Stimulated activated CD8-positive, alpha-beta memory T cell treated with anti-CD3 and anti-CD28 coated beads, Interleukin-15, amount 100 ng/mL, for 4 hours (primary cell): ENCODE measurements at places on chromosomes 6 and 20.

GRCh38 chr20:62501801-62502495 is 26.2 kb upstream of the GATA5 start:
- peak; percentile 65 for DNase-seq

DNA sequence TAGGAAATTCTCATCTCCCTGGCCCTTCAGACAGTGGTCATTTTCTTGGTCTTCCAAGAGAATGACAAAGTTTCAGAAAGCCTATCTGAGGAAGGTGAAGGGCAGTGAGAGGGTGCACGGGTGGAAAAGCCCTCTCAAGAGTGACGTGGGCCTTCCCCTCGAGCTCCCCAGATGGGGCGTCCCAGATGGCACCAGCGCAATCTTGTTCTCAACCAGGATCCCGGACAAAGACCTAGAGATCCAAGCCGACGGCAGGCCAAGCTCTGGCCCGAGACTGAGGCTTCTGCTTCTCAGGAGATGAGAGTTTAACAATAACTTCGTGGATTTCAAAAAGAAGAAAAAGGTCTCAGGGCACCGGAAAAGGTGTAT is 797 bp upstream of the ZNF133 start:
- no peak for DNase-seq

GRCh38 chr6:131362070-131362469 is 211.0 kb upstream of the ARG1 start:
- DNase-seq, result no peak

DNA sequence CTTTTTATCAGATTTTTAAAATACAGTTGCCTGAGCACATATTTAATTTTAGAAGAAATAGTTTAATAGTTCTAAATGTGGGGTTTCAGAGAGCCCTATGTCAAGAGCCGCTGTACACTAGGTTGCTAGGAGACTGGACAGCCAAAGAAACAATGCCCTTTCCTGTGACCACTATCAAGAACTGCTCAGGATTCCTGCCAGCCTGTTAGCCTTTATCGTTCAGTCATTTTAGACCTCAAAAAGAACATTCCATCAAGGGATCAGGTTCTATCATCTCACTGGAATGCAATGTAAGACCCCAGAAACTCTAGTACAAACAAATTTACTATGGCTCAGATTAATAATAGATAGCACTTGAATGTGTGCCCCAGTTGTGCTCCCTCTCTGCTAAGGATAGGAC is 181.2 kb upstream of the CCN2 start:
- DNase-seq, result no peak

DNA sequence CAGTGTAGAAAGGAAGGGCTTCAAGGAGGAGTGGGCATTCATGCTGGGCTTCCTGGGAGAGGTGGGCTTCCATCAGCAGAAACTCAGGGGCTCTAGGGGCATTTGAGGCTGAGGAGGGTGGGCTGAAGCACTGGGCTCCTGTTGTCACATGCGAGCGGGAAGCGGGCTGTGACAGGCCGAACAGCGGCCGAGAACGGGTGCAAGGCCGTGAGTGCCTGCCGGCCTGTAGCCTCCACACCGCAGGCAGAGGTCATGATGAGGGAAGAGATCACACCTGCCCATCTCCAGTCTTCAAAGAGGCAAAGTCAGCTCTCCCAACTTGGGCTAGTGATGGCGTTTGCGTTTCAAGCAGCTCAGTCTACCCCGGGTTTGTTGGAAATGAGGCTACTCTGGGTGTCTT is 880 bp downstream of the TTLL2 start:
- no peak for DNase-seq

DNA sequence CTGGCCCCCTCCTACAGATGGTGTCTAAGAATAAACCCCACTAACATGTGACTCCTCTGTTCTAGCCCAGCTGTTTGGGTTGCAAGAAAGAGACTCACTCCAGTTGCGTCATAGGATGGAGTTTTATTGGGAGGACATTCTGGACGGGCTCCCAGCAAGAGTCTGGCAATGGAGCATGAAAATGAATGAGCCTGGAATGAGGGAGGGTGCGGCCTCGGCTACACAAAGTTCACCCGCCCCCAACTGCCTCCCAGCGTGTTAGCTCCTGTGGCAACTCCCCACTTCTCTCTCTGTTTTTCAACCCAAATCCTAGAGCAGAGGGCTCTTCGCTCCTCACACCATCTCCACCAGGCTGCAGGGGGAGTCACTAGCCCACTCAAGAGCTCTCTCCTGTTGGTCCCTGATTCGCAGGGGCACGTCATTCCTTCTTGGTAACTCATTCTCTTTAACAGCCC is 5.1 kb upstream of the ADAM33 start:
- DNase-seq, result no peak

DNA sequence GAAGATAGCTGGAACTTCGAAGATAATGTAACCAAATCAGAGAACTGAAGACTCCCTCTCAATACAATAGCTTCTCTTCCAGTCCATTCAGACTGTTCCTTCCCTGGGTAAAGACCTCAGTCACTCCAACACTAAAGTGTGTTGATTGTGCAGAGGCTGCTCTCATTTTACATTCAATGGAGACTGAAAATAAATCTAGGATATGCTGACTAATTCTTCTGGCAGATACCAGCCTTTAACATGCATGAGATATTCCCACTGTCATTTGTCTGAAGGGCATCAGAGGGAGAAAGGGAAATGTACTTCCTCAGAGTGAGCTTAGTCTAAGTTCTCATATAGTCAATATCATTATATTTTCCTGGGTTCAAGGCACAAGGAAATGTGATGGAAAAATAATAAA is 166.4 kb upstream of the IRAK1BP1 start:
- DNase-seq, result no peak

- no peak for DNase-seq
These were observed 213.7 kb downstream of the ANKRD60 start for GRCh38 chr20:58014628-58015315.

DNA sequence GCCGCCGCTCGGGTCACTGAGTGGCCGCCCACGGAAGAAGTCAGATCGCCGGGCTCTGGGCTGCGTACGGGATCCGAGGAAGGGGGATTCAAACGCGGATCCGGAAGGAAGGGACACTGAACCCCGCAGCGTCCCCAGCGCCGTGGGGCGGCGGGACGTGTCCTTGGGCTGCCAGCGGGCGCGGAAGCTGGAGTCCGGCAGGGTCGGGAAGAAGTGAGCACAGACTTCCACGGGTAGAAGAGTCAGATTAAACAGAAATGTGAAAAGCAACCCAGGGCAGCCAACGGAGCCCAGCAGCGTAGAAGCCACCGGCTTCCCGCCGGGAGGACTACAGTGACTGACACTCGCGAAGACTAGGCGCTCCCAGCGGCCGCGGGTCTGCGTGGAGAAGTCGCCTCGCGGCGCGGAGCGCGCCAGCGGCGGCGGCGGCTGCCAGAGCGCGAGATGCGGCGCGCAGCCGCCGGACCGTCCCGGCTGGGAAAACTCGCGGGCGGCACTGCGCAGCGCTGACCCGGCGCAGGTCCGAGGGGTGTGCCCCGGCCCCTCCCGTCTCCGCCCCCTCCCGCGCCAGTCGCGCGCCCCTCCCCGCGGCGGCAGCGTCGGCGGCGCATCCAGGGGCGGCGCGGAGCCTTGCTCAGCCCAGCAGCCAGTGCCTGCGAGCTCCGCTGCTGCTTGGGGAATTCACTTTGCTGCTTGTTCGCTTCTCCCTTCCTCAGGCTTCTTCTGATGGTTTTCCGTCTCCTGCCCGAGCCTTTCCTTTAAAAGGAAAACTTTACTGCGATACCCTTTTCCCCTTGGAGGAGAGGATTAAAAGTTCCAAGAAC is at the start of gene SAMD5:
SAMD5 (plus strand) TSS at position 649 of the 824 bp plus-strand sequence. CDS start 239 bp downstream, outside the sequence.
- no peak for DNase-seq

DNA sequence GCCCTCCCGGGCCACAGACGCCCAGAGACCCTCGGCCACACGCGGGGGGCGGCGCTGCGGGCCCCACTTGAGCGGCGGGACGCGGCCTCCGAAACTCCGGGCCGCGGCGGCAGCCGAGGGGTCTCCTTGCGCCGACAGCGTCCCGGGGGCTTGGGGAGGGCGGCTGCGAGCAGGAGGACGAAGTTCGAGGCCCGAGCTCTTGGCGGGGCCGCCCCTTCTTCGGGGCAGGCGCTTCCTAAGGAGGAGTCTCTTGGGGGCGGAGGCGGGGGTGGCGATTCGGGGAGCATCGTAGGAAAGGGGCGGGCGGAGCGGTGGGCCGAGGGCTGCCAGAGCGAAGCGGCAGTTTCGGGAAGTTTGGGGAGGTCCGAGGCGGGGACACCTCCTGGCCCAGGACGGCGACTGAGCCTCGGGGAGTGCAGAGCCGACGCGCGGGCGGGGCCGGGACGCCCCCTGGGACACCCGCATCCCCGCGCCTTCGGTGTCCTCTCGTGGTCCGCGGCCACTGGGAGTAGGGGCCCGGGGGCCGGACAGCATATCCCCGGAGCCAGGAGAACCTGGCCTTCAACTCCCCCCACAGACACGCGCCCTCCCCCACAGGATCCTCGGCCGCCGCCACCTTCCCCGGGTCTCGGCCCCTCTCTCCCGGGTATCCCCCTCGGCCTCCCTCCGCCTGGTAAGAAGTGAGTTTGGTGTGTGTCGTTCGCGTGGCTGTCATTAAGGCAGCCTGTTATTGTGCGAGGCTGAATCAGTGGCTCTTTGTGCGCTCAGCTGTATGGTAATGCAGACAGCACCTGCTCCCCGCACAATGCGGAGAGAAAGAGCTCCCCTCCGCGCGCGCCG is 613 bp upstream of the DLL1 start:
- no peak for DNase-seq

DNA sequence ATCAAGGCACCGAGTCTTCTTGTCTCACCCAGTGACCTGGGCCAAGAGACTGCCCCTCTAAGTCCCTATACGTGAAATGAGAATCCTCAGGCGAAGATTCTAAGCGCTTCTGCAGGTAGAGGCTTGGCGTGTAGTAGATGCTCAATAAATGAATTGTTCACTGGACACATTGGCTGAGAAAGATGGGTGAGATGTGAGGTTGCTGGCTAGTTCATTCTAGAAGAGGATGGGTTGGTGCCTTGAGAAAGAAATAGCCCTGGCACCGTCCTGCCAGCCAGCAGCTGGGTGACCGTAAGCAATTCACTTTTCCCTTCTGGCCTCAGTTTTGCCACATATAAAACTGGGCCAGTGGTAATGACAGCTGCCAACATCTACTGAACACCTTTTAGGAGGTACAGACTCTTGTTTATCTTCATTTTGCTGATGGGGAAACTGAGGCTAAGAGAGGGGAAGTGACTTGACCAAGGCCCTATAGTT is 1.4 kb downstream of the SRC start:
- DNase-seq, result no peak

DNA sequence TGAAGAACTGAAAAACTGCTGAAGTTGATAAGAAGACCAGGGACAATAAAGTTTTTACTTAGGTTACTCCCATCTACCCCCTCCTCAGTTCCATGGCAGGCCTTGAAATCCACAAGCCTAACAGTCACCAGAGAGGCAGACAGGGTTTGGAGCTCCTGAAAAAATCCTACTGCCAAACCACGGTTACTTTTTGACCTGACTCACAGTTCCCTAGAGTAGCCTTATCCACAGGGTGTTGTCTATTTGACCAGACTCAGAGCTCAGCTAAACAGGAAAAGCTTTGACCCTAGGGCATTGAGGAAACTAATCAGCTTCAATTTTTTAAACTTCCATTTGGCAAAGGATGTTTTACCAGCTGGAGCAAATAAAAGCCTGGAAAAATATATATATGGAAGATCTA is 257.7 kb upstream of the NT5E start:
- DNase-seq, result no peak

- DNase-seq, result no peak
These were observed 14.2 kb downstream of the COL19A1 start for GRCh38 chr6:69880601-69881000.

GRCh38 chr6:123598011-123598410 is 38.7 kb downstream of the TRDN start:
- no peak for DNase-seq

GRCh38 chr6:57158658-57159057 is 13.5 kb upstream of the BAG2 start:
- no peak for DNase-seq

GRCh38 chr6:53673162-53673727 is 7.7 kb upstream of the KLHL31 start:
- DNase-seq, result no peak

GRCh38 chr6:33344701-33345697 is 27.5 kb upstream of the ZBTB22 start:
- DNase-seq, result peak; percentile 36

DNA sequence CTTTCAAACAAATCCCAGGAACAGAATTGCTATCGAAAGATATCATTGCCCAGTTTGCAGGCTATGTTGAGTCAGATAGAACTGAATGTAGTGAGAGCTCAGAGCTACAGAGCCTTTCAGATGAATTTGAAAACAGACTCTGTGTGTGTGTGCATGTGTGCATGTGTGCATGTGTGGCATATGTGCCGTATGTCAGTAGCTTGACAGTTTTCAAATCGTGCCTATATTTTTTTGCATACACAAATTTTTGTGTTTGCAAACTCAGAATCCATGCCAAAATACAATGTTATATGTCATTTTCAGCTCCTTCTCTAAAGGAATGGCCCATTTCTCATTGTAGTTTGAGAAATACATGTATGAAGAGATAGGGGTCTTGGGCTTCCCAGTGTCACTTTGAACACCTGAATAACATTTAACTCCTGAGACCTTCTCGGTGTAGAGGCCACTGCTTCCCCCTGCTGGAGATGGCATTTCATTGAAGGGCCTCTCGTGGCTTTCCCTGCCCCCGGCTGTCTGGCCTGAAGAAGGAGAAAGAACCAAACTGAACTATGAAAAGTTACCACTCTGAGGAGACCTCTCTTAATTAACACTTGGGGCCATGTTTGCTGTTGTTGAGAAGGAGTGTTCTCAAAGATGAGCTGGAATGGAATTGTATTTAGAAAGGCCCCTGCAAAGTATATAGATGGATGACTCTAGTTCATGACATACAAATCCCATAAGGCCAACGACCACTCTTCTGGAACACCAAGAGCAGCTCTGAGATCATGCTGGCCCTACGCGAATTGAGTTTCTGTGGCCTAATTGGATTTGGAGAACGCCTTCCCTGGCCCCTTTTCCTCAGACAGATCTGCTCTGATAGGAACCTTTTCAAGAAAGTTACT is 58.7 kb downstream of the VAPB start:
- no peak for DNase-seq

DNA sequence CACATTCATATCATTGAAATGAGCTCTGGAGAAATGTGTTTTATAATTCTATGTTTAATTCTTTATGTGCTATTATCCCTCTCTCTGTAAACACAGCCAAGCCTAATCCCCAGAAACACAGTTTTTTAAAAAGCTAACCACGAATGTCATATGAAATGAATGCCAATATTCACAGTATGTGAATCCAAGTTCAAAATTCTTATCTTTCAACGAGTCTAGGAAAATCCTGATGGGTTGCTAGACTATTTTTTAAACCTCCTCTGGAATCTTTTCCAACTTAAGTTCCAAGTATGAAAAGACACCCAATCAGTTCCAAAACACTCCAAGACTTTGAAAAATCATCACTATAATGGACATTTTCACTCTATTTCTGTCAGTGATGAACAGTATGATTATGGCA is 689.3 kb downstream of the HACE1 start:
- DNase-seq, result no peak

DNA sequence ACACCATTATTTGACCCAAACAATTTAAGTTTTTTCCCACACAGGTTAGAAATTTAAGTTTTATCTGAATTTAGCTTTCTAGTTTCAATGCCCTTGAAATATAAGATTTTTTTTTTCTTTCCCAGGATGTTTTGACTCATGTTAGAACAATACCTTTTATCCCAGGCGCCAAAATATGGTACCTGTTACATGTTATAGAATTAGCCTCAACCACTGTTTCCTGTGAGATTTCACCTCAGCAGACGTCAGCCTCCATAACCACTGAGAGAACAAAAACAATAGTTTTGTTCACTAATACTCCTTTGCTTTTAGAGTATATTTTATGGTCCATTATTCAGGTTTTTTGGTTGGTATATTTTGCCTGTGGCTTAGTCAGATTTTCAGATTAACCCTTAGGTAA is 302.9 kb downstream of the CDKAL1 start:
- DNase-seq, result no peak

- no peak for DNase-seq
These were observed 112.8 kb downstream of the TBX18 start for GRCh38 chr6:84651583-84651982.
